NCI-H1105 treated with DMSO at 0.1 percent for 48 hours (cell line): ENCODE measurements at places on chromosomes 4 and X.

GRCh38 chr4:38684951-38685844, 21.2 kb downstream of the KLF3 start:
- DNase-seq: no peak

GRCh38 chr4:157447195-157447594, 226.7 kb downstream of the GRIA2 start:
- DNase-seq: no peak

DNA sequence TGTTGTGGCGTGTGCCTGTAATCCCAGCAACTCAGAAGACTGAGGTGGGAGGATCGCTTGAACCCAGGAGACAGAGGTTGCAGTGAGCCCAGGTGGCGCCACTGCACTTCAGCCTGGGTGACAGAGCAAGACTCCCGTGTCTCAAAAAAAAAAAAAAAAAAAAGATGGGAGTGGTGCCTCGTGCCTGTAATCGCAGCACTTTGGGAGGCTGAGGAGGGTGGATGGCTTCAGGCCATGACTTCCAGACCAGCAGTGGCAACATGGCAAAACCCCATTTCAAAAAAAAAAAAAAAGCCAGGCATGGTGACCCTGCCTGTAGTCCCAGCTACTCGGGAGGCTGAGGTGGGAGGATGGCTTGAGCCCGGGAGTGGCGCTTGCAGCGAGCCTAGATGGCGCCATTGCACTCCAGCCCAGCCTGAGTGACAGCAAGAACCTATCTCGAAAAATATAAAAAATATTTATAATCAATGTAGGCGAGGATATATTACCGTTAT, 27.0 kb downstream of the EIF2S3 start:
- peak; percentile 69 for DNase-seq

DNA sequence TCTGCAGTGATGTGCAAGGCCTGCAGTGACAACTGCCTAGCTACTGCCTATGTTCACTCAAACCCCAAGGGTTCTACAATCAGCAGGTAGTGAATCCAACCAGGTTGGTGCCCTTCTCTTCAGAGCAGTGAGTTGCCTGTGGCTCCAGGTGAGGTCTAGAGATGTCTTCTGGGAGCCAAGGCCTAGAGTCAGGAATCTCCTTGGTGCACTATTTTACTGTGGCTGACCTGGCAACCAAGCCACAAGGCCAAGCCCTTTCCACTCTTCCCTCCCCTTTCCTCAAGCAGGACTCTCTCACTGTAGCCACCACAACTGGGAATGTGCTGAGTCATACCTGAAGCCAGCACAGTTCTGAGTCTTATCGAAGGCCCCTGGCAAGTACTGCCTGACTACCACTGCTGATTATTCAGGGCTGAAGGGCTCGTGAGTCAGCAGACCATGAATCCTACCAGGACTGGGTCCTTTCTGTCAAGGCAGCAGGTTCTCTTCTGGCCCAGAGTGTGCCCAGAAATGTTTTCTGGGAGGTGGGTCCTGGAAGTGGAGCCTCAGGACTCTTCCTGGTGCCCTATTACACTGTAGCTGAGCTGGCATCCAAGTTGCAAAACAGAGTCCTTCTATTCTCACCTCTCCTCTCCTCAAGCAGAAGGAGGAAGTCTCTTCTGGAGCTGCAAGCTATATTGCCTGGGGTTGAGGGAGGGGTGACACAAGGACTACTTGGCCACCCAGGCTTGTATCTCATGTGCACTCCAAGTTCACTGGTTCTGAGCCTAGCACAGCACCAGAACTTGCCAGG, 111.6 kb downstream of the BTC start:
- DNase-seq: no peak

DNA sequence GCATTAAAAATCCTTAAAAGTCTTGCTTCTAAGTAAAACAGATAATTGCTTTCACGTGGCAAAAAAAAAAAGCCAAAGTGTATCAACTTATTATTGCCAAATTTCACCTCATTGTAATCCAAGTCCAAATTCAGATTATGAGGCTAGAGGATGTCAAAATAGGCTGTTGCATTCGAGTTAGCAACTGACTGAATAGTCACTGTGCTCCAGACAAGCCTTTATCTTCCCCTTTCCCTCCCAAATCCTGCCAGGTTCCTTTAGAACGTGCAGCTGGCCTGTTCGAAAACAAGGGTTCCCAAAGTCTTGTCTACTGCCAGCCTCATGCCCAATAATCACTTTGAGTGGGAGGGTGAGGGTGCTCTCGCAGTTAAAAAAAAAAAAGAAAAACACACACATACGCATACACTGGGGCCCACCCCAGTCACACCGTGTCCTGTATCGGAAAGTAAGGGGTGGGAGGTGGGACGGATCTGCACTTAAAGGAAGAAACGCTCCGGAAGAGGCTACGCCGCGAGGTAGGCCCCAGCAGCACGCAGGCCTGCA, 603 bp downstream of the MAD2L1 start:
- no peak for DNase-seq

GRCh38 chr4:8144359-8144758, 14.3 kb downstream of the ABLIM2 start:
- DNase-seq: no peak

DNA sequence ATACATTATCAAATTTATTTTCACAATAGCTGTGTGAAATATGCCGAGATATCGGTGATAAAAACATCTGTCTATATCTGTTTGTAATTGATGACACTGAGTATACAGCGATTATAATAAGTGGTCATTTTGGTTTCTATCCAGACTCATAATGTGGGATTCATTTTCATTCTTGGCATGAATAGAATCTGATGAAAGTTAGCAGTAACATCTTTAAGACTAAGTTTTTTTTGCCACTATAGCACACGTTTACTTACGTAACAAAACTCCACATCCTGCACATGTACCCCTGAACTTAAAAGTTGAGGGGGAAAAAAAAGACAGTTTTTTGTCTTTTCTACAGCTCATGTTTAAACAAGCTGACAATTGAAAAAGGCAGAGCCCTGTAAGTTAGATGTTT, 86.4 kb downstream of the PPA2 start:
- no peak for DNase-seq

DNA sequence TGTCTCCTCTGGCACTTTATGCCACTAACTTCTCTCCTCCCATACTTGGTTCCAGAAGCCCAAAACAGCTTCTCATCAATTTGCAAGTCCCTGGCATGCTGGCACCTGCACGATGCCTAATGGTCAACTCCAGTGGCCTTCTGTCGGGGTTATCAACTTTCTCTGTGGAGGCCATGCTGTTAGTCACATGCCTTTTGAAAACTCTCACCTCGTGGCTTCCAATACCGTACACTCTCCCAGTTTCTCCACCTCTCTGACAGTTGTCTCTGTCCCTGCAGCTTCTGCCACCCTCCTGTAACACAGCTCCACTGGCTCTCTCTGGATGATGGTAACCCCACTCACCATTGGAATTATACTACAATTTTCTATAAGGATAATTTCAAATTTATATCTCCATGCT, 324.0 kb downstream of the NR3C2 start:
- no peak for DNase-seq

DNA sequence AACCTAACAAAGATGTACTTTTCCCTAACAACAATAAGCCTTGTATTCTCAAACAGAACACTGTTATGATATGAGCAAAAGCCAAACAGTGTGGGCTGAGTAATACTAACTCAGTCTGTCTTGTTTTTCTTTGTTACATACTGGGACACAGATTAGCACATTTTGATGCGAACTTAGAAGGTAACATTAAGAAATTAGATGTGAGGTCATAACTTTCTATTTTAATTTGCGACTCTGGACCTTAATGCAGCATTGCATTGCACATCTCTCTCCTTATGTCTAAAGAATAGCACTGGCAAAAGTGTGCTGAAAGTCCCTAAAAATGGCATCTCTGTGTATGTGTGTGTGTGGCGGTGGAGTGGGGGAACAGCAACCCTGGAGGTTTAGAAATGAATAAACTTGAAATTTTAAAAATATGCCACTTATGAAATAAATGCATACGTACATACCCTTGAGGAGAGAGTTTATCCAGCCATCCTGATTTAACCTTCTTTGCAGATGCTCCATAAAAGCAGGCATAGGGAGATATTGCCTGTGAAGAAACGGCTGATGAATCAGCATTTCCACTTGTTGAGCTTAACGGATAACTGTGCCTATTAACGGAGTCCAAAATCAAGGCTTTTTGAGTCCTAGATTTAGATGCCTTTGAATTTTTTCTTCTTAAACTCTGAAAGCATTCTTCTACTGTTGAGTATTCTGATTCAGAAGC, 34.2 kb downstream of the ARAP2 start:
- DNase-seq: no peak

- DNase-seq: no peak
Measured at GRCh38 chr4:6573986-6574746, 823 bp upstream of the MAN2B2 start.

- DNase-seq: no peak
Measured at GRCh38 chr4:109009909-109010308, 247.1 kb upstream of the ETNPPL start.

- DNase-seq: no peak
Measured at GRCh38 chr4:104915864-104916263, 230.8 kb upstream of the TET2 start.

- no peak for DNase-seq
Measured at GRCh38 chr4:168720396-168720900, 223.6 kb downstream of the PALLD start.

- DNase-seq: peak; percentile 7
Measured at GRCh38 chrX:5681159-5681558, 547.5 kb downstream of the NLGN4X start.

DNA sequence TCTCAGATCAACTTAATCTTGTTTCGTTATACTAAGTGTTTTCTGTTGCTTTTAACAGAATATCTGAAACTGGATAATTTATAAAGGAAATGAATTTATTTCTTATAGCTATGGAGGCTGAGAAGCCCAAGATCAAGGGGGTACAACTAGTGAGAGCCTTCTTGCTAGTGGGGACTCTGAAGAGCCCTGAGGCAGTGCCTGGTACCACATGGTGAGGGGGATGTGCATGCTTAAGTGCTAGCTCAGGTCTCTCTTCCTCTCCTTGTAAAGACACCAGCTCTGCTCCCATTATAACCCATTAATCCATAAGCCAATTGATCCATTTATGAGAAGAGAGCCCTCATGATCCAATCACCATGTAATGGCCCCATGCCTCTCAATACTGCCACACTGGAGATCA, 17.9 kb downstream of the COX18 start:
- no peak for DNase-seq

- DNase-seq: no peak
Measured at GRCh38 chr4:74217365-74217764, 59.4 kb downstream of the MTHFD2L start.

- DNase-seq: no peak
Measured at GRCh38 chr4:43864616-43865146, 583.9 kb downstream of the KCTD8 start.

- no peak for DNase-seq
Measured at GRCh38 chr4:64771149-64771548, 361.9 kb upstream of the TECRL start.

DNA sequence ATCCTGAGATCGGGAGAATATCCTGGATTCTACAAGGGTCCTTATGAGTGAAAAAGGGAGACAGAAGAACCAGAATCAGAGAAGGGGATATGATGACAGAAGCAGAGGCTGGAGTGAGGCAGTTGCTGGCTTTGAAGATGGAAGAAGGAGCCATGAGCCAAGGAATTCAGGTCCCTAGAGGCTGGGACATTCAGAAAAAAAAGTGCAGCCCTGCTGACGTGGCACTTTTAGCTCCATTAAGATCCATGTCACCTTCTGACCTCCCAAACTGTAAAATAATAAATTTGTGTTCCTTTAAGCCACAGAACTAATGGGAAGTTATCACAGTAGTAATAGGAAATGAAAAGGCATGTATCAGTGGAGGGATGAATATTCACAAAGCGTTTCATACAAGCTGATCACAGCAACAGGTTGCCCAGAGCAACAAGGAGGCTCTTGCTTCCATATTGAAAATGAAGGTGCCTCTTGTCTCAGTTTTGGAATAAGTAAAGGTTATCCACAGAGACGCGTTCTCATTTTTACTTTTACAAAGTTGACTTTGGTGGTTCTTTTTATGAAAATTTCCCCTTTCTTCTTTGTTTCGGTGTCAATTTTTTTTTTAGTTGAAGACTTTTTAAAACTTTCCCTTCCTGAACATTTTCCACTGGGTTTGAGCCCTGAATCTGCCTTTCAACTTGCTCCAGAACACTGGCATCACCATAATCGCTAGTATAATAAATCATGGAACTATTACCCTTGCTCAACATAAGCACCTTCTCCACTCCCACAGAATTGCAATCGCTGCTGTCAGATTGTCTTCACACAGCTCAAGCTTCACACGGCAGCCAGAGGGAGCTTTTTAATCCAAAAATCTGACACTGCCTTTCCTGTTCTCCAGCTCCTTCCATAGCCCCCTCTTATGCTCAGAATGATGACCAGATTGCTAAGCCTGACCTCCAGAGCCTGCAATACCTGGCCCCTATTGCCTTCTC, 127.6 kb upstream of the RBPJ start:
- DNase-seq: no peak

DNA sequence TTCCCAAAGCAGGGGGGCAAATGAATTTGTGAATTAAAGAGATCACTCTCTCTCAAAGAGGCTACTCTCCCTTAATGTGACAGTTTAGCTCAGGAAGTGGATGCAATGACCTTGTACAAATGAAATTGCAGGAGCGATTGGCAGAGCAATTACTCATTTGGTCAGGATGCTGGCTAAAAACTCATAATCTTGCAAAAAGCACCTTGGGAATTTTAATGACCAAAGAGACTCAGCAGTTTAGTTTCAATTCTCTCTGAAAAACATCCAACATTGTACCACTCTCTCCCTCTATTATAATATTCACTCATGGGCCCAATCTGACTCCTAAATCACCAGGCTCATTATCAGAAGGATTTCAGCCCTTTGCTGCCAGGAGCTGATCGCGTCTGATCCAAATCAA, 26.1 kb downstream of the PDGFC start:
- no peak for DNase-seq

- no peak for DNase-seq
Measured at GRCh38 chr4:74555231-74555630, 110.3 kb downstream of the AREG start.

GRCh38 chr4:176549161-176549865, 229.5 kb downstream of the SPCS3 start:
- no peak for DNase-seq

- no peak for DNase-seq
Measured at GRCh38 chrX:67720344-67720743, 176.5 kb downstream of the AR start.

DNA sequence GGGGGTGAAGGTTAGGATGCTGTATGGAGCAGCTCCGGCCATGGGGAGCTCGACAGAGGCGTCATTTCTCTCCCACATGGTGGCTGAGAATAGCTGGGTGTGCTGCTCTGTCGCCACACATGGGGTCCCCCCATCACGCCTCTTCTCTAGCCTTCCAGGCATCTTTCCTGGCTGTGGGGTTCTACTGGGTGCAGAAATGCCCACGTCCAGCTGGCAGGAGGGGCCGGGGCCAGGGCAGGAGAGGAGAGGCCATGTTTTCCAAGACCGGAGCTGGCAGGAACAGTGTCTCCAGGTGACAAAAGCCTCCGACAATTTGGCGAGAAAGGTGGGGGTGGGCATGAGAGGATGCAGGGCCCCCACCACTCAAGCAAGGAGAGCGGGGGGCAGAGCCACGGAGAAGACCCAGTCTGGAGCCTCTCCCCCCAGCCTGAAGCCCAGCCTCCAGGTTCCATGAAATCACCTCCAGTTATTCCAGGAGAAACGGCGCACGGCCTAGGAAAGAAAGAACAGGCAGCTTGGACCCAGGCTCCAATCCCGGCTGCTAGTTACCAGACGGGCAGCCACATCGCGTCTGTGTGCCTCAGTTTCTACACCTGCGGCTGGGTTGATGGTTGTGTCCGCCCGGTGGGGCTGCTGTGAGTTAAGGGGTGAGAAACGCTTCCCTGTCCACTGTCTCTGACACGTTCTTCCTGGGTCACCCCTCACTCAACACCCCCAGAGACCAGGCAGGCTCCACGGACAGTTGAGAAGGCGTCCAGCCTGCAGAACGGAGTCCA, 27.4 kb upstream of the SPON2 start:
- DNase-seq: no peak

- no peak for DNase-seq
Measured at GRCh38 chr4:184778325-184778724, 44.4 kb upstream of the CENPU start.
